ENCODE measurements at places on chromosomes 3 and 15.
A peak's percentile ranks its signal among the peaks of the same experiment; 100 is the strongest.

DNA sequence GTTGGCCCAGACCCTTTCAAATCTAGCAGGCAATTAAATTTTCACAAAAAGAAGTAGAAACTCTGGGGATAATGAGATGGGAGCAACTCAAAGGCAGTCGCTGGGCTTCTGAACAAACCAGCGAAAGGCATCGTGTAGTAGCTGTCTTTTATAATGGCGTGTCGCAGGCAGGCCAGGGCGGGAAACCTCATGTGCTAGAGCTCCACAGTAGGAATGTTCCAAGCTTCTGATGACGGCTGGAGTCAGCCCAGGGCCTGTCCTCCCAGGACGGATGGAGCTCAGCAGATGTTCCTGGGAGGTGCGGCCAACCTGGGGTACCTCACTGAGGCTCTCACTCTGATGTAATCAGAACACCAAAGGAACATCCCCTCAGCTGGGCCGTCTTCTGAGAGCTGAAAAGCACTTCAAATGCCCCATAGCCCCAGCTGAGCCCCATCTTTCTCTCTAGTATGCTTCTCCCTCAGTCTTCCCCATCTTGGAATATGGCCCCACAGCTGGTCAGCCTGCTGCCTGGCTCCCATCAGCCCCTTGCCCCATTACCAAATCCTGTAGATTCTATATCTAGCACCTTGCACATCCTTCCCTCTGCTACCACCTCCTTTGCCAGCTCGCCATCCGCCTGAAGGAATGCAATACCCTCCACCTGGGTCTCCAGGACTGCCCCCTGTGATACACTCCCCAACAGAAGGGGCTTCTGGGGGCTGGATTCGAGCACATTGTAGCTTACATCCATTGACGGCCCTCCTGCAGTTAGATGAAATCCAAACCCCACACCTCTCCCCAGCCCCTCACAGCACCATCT, 54.9 kb upstream of the ATP2B2 start:
- DNase-seq, result peak; percentile 26

DNA sequence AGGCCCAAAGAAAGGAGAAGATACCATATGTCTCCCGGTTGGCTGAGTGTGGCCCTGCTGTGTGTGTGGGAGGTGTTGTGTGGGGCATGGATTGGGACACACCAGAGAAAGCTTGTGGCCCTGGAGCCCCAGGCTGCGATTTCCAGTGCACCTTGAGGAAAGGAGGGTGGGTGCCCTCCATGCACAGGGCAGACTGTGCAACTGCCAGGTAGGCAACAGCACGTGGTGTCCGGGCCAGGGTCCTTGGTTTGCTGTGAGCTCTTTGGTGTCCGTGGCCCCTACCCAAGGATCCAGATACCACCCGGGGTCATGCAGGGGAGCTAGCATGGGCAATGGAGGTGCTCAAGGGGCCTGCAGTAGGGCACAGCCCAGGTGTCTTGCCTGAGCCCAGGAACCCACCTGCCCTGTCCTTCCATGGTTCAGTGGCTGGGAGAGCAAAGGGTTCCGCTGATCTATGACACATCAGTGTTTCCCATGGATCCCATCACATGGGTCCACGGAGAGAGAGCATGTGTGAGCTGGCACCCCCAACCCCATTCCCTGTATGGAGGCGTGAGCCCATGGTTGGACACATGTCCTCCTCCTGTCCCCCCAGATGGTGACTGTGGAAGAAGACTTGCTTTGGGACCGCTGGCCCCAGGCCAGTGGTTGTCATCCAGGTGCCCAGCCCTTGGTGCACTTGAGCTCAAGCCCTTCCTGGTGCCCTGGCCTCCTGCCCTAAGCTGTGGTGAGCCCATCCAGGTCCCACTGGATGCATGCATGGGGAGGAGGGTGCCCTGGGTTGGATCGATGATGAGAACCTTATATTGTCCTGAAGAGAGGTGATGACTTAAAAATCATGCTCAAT, 223.4 kb downstream of the SNRPN start:
- DNase-seq, result peak; percentile 34

DNA sequence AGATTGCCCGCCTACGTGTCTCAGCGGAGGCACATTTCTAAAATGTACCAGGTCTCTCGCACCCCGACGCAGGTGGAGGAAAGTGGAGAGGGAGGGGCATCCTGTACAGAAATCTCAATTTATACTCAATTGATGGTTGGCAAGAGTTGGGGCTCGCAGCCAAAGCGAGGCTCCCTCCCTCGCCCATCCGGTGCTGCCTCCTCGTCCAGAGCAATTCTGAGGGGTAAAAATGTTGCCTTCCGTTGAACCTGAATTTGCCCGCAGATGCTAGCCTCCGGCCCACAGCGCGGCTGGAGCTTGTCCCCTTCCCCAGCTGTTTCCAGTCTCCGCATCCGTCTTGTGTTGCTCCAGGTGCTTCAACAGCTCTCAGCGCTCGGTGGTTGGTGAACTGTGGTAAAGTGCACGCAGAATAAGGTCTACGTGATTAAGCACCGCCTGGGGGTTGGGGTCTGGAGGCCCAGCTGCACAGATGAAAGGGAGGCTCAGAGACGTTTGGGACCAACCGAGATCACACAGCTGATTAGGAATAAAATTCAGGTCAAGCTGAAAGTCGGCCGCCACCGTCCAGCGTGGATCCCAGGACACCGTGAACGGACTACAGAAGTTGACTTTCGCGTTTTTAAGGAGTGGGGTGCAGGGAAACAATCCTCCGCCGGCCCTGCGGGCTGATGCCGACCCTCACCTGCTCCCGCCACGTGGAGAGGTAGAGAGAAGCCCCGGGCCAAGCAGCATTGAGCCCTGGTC, 846 bp upstream of the POLG start:
- DNase-seq, result peak; percentile 86

DNA sequence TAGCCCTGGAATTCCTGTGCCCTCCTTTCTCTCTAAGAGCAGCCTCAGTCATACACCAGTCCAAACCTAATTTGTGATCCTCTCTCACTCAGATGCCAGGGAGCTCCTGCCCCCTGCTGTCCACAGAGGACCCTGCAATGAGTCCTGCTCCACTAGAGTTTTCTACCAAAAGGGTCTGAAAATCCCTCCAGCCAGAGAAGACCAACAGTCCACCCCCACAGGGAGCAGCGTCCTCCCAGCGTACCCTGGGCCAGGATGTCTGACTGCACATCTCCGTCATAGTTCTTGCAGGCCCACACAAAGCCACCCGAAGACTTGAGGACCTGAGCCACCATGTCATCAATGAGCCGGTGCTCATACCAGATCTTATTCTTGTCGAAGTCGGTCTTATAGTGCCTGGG, 15.4 kb downstream of the IDH2 start:
- peak; percentile 79 for DNase-seq

- no peak for DNase-seq
Observed at GRCh38 chr3:122969585-122970469, 57.7 kb downstream of the SEMA5B start.

GRCh38 chr3:59072681-59073080, 22.9 kb upstream of the CFAP20DC start:
- no peak for DNase-seq

DNA sequence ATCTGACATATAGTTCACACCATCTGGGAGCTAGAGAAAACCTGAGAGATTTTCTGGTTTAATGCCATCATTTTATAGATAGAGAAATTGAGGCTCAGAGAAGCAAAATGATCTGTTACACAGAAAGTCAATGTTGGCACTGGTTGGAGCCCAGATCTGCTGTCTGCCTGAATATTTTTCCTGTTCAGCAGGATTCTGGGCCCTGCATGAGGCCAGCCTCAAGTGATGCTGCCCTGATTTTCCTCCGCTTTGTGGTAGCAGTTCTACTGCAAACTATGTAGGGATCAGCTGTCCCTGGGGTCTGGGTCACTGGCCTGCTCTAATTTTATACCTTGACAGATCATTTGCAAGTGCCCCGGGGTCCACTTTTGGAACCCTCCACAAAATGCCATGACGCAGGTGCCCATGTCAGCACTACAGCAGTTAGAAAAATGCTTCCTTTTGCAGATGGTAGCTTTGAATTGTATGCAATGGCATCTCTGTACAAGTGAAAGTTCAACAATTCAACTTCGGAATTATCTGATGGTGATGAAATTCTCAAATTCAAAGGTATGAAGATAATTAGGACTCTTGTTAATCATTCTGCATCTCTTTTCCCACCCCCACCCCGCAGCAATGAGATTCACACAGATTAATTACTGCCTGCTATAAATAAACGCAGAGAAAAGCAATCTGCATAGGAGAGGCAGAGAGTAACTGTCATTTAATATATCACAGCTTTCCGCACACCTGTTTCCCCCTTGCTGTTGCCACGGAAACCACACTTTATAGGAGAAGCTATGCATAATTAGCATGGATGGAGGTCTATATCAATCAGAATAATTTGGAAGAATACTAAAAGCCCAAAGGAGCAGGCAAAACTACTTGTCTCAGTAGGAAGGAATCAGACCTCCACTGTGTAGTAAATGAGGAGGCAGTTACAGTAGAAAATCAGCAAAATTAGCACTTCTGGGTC, 222.6 kb downstream of the PDCD6IP start:
- no peak for DNase-seq

DNA sequence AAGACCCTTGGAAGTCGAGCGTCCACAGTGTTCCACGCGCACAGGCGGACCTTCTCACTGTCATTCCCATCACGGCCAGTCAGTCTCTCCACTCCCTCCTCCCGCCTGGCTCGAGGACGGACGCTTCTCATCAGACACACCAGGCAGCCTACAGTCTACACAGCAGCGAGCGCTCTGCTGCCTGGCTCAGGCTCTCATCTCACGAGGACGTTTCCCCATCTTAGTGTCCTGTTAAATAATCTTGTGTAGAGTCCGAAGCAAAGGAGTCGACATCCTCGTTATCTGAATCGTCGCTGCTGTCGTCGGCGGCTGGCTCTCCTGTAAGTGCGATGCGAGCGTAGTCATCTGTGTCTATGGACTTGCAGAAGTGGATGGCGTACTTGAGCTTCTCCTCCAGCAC, 12.4 kb upstream of the OCA2 start:
- DNase-seq, result peak; percentile 41

DNA sequence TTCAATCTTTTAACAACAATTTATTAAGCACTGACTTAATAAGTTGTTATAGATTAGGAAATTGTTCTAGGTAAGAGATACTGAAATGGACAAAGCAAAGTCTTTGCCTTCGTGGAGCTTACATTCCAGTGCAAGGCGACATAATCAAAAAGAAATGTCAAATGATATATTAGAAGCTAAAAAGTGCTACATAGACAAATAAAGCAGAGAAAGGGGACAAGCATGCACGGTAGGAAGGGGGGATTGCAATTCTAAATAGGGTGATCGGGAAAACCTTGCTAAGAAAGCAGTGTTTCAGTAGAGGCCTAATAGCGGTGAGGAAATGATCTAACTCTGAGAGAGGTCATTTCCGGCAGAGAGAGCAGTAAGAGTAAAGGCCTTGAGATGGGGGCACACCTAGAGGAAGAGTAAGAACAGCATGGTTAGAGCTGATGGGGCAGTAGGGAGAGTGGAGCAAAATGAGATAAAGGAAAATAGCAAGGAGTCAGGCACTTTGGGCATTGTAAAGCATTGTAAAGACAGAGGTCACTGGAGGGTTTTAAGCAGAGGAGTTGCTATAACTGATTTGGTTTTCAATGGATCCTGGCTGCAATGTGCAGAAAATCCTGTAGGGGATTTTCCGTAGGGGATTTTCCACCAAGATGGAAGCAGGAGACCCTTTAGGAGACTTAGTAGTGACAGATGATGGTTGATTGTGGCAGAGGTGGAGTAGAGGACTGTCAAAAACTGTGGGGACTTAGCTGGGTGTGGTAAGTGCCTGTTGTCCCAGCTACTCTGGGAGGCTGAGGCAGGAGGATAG, 71.7 kb upstream of the CFAP20DC start:
- no peak for DNase-seq

GRCh38 chr3:23105048-23105447, 98.1 kb upstream of the UBE2E2 start:
- no peak for DNase-seq

DNA sequence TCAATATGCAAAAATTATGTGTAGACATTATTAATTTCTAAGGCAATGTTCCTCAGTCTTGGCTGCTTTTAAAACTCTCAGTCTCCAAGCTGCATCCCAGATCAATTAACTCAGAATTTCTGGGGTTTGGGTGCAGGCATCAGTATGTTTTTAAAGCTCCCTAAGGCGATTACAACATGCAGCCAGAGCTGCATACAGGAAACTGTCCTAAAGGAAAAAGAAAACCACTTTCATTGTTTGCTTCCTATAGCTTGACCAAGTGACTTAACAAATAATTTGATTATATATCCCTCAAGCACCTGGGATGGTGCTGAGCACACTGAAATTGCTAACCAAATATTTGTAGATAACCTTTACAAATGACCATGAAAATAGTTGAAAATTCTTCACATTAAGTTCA, 194.7 kb downstream of the DTWD1 start:
- DNase-seq, result no peak

- DNase-seq, result peak; percentile 62
Observed at GRCh38 chr3:123880998-123881561, 3.1 kb downstream of the MYLK start.

GRCh38 chr3:153192327-153192726, 30.3 kb downstream of the RAP2B start:
- DNase-seq, result no peak

GRCh38 chr3:16912400-16913263, 27.9 kb downstream of the PLCL2 start:
- no peak for DNase-seq

- no peak for DNase-seq
Observed at GRCh38 chr15:96293441-96293840, 37.1 kb upstream of the NR2F2 start.

- no peak for DNase-seq
Observed at GRCh38 chr15:85302271-85302670, 78.1 kb upstream of the AKAP13 start.

- DNase-seq, result no peak
Observed at GRCh38 chr3:177563243-177563780, 366.0 kb upstream of the TBL1XR1 start.

- no peak for DNase-seq
Observed at GRCh38 chr3:27730774-27731659, 8.9 kb upstream of the EOMES start.

GRCh38 chr3:52570076-52570475, 33.7 kb downstream of the UQCC5 start:
- DNase-seq, result no peak

DNA sequence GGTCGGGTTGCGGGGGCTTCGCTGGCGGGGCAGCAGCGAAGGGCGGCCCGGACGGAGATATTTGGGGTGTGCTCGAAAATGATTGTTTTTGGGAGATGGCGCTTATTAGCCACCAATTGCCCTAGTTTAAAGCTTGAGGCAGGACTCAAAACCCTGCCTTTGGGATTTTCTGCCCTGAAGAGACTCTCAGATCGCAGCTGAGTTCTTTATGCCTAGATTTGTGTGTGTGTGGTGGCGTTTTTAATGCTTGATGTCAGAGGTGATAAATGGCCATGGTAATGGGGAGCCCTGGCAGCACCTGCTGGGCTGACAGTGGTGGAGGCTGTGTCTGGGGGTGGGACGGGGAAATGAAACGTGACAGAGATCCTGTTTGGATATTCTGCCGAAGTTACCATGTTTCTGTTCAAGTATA, 604 bp downstream of the KCTD6 start:
- no peak for DNase-seq

GRCh38 chr3:38039899-38040261, 872 bp downstream of the DLEC1 start:
- DNase-seq, result no peak

GRCh38 chr3:63429905-63430304, 151.8 kb downstream of the SYNPR start:
- no peak for DNase-seq
